GM12892 (cell line): ENCODE measurements at places on chromosomes 4 and X.

DNA sequence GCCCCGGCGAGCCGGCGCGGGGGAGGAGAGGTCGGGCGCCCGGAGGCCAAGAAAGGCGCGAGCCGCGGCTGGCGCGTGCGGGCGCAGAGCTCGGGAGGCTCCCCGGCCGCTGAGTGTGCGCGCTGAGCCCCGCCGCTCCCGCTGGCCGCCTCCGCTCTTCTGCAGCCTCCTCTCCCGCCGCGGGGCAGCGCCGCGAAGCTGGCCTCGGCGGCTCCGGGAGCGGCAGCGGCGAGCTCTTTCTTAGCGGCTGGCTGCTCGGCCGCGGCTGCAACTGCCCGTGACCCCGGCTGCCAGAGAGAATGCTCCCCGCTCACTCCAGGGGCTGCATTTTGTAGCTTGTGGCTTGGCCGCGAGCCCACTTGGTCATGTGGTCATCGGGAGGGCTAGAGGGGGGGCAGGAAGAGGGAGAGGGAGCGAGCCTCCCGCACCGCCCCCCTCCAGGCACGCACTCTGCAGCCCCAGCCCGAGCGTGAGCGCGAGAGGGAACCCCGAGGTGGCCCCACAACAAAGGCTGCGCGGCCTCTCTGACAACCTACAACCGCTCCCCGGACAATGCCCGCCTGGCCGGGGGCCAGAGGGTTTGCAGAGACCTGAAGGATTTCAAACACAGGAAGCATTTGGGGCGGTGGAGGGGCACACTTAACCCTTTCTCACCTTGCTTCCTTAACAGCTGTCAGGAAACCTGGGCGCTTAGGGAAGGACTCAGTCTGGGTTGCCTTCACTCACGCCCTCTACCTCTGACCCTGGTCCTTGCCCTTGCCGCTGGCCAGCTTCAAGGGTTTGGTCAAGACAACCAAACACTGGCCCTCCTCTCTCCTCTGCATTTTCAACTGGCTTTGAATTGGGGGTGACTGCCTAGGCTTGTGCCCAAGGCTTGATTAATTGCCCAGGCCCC is at the start of gene APLN:
Gene APLN (minus strand): TSS at position 305 of the 895 bp plus-strand sequence. CDS start 326 bp downstream, outside the sequence.
- DNase-seq, result no peak

GRCh38 chrX:34918856-34919255 is 23.7 kb upstream of the FAM47B start:
- no peak for DNase-seq

DNA sequence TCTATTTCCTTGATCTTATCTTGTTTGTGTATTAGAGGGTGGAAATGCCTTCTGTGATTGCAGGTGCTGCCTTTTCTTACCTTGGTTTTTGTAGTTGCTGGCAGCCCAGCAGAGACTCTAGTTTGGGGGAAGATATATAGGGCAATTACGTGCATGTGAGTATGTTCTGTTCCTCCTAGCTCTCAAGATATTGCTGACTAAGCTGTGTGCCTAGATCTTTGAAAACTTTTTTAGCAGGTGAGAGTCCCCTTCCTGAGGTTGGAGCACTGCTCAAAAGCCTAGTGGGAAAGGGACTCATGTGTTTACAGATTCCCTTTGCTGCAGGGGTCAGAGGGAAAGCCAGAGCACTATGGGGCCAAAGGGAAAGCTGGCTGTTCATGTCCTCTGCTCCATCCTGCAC is 136.1 kb downstream of the VSIG4 start:
- DNase-seq, result no peak

GRCh38 chr4:87105101-87105845 is 115.1 kb downstream of the KLHL8 start:
- DNase-seq, result no peak

DNA sequence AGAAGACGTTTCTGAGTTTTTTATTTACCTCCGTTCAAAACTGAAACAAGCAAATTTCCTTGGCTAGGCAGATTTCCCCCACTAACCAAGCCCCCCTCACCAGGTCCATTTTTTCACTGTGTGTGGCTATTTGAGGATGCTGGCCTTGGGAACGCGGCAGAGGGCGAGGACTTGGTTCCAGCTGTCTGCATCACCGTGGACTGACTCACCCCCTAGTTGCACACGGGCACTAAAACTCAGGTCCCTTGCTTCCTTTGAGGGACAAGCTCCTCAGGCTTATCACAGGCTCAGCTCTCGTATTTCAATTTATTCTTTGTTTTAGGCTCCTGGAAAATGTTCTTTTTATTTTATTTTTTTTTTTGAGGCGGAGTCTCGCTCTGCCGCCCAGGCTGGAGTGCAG is 8.4 kb upstream of the MTNR1A start:
- DNase-seq, result no peak

- DNase-seq, result no peak
Observed at GRCh38 chr4:80138551-80139538, 58.5 kb upstream of the PRDM8 start.

- no peak for DNase-seq
Observed at GRCh38 chr4:128450326-128451120, 162.9 kb upstream of the PGRMC2 start.

DNA sequence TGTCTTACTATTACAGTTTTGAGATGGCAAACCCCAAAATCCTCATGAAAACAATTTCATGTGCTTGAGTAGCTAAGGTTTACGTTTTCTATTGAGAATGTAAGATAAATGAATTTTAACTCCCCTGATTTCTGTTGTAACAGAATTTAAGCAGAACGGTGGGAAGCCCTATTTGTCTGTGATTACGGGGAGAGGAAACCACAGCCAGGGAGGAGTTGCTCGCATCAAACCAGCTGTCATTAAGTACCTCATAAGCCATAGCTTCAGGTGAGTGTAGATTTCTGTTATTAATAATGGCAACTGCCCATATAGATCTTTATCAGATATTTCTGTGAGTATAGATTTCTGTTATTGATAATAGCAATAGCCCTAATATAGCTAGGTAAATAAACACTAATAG is 44.2 kb upstream of the RHOH start:
- DNase-seq, result no peak

DNA sequence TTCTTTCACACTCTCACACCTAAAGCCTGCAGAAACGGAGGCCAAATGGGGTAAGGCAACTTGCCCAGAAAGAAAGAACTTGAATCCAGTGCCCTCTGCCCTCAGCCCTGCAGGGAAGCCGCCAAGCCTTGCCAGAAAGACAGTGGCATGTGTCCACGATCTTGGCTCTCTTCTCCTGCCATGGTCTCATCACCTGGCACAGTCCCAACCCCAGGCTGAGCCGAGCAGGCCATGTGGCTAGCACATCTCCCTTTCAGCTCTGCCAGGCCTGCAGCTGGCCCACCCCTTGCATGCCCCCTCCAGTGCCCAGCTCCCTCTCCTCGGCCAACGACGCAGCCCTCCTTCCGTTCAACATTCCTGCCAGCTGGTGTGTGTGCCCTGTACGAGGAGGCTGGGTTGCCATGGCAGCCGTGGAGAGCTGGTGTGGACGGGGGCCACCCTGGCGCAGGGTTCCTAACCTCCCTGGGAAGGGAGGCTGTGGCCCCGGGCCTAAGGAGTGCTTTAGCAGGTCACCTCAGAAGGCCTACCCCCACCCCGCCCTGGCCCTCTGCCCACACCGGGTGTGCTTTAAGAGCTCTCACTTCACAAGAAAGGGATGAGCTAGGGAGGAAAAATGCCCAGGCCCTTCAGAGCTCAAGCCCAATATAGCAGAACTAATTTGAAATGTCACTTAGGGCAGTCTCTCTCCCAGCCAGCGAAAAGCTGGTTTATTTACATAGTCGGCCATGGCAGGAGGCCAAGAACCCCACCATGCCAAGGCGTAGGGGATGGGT is 73.0 kb upstream of the PJA1 start:
- no peak for DNase-seq

GRCh38 chr4:6878451-6879059 is 31.1 kb upstream of the TBC1D14 start:
- no peak for DNase-seq

DNA sequence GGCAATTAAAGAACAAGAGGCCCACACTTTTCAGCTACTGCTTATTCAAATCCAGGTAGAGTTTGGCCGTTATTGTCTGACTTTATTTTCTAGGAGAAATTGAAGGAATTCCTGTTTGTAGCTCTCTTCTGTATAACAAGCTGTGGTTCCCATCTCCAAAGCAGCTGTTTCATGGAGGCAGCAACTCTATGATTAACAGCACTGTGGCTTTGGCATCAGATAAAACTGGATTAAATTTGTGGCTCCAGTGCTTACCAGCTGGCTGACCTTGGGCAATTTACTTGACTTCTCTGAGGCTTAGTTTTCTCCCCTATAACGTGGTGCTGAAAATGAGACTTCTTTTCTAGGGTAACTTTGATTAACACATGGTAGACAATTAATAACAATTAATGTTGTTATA is 28.1 kb downstream of the SLC30A9 start:
- no peak for DNase-seq

DNA sequence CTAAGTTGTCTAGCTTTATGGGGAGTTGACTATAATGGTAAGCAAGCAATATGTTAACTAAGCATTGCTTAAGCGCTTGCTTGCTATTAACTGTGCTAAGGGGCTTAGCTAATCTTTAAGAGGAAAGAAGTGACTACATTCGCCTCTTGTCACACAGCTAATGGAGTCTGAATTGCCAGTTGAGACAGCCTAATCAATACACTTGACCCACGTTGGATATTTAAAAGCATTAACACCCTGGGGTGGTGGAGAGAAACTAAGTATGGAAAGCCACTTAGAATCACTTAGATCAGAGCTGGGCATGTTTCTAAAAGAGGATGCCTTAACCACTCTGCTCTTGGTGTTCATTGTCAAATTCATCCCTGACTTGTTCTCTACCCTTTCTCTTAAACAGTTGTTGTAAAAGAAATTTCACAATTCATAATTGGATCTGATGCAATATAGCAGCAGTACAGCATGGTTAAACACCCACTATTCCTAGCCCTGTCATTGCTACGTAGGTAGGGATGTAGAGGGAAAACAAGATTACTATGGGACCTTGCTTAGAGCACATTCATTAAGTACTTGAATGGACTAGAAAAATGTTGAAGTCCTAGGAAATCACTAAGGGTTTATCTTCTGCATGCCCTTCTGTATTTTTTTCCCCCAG is 3.5 kb downstream of the ZAR1 start:
- DNase-seq, result no peak

DNA sequence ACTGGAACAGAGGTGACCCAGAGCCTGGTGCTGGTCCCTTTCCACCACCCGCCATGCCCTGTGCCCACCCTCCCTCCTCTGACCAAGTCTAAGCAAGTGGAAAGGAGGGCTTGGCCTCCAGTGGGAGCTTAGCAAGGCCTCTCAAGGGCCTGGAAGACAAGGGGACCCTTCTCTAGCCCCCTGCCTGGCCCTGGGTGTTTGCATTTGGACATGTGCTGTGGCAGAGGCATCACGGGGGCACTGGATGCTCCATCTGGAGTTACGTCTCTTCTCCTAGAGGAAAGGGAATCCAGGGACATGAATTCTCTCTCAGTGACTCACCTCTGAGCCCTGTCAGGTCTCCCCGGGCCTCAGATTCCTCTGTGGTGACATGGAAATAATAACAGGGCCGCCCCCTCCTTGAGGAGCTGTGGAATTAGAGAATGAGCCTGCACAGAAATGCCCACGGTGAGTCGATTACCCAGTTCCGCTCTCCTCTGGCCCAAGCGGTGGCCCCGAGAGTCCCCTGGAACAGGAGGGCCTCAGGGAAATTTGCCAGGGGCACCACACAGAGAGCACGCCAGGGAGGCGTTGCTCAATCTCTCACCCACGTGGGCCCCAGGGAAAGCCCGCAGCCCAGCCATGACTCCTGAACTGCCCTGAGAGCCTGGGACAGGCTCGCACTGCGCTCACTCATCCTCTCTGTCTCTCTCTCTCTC is 189.6 kb downstream of the BCOR start:
- no peak for DNase-seq

GRCh38 chrX:93673056-93673868 is at the start of gene NAP1L3:
Gene NAP1L3, minus strand, starts transcription at chrX:93673578. Its CDS starts 274 bp downstream, at chrX:93673304.
- no peak for DNase-seq

DNA sequence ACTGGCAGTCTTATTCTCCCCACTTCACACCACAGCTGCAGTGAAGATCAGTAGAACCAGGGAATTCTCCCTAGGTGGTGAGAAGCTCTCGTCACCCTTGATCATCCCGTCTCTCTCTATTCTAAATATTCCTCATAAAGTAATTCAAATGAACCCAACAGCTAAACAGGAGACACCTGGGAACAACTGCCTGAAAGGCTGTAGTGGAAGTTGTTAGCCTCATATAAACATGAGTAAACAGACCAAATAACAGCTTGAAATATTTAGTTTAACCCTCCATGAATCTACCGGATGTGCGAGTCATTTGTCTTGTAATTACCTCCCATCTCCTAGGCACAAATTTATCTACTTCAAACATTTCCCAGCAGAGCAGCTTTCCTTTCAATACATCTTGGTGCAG is 30.4 kb upstream of the APELA start:
- DNase-seq, result no peak

GRCh38 chr4:48195374-48195773 is 61.3 kb upstream of the TXK start:
- DNase-seq, result no peak

- DNase-seq, result no peak
Observed at GRCh38 chr4:167475951-167476350, 241.7 kb upstream of the SPOCK3 start.

GRCh38 chr4:113739197-113739596 is 22.3 kb downstream of the CAMK2D start:
- no peak for DNase-seq

GRCh38 chr4:15469402-15470127 is at the start of gene CC2D2A:
Gene CC2D2A, plus strand, starts transcription at chr4:15469882. Its CDS starts 6,051 bp downstream, at chr4:15475933.
- DNase-seq, result no peak

- no peak for DNase-seq
Observed at GRCh38 chrX:151871244-151871643, 41.4 kb upstream of the MAGEA4 start.

- DNase-seq, result no peak
Observed at GRCh38 chr4:98046665-98047064, 96.6 kb downstream of the STPG2 start.

- no peak for DNase-seq
Observed at GRCh38 chr4:156779042-156779441, 192.6 kb downstream of the PDGFC start.

GRCh38 chr4:8747467-8748235 is 124.0 kb downstream of the HMX1 start:
- no peak for DNase-seq

- DNase-seq, result no peak
Observed at GRCh38 chrX:120625371-120625770, 4.5 kb downstream of the C1GALT1C1 start.

- DNase-seq, result no peak
Observed at GRCh38 chr4:159002950-159003349, 99.9 kb upstream of the RAPGEF2 start.

GRCh38 chr4:79267671-79268070 is 58.2 kb downstream of the NAA11 start:
- DNase-seq, result no peak

DNA sequence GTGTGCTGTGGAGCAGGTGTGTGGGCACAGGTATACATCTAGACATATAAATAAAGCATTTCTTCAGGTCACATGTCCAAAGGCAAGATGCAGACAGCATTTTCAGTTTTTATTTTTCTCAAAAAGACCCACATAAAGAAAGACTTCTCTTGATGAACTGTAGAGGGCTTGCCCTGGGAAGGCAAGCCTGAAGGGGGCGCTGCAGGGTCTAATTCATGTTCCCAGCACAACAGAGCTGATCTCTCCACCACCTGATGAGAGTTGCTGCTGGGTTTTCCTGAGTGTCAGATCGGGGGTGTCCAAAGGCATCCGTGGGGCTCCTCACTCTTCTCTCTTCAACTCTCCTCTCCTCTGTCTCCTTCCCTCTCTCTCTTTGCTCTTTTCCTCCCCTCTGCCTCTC is 26.6 kb downstream of the ADRA2C start:
- no peak for DNase-seq
